Stimulated activated CD4-positive, alpha-beta T cell treated with anti-CD3 and anti-CD28 coated beads, Interleukin-4, amount 100 ng/mL, for 48 hours (primary cell): ENCODE measurements at places on chromosomes 1 and 21.

DNA sequence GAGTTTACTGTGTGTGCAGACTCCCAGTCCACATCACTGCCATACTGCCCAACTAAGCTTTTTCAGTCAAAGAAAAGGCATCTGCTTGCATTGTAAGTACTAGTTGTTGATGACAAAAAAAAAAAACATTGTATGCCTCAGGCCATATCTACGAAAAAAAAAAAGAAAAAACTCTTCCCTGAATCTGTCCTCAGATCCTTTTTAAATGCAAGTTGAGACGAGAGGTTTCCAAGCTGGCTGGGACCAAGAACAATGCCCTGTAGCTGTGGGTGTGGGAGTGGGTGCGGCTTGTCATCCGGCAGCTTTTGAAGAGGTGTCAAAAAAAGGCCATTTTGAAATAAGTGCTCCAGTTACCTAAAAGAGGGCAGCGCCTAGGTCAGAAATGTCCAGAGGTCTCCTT lies 29.2 kb upstream of the HHAT start:
- DNase-seq: no peak

DNA sequence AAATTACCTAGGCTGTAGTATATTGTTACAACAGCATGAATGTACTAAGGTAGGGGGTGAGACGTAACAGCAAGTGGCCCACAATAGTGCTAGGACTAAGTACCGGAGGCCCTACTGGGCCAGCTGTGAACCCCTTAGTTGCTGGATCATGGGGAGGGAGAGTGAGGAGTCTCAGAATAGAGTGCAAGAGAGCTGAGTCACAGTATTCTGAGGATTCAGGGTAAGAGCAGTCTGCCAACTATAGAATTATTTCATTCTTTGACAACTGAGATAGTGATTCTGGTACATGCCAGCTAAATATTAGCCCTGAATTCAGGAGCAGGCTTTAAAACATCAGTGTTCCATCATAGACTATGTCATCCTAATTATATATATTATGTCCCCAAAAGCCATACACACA lies 218.7 kb downstream of the TM2D1 start:
- no peak for DNase-seq

DNA sequence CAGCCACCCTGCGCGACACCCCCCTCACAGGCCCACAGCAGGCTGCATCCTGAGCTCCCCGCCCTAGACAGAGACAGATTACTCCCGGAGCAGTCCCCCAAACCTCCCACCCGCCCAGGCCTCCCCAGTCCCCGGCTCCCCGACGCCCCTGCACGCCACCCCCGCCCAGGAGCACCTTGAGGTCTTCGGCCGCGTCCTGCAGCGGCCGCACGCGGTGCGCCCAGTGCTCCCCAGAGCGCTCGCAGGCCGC lies 731 bp downstream of the TRIM11 start:
- DNase-seq: no peak

DNA sequence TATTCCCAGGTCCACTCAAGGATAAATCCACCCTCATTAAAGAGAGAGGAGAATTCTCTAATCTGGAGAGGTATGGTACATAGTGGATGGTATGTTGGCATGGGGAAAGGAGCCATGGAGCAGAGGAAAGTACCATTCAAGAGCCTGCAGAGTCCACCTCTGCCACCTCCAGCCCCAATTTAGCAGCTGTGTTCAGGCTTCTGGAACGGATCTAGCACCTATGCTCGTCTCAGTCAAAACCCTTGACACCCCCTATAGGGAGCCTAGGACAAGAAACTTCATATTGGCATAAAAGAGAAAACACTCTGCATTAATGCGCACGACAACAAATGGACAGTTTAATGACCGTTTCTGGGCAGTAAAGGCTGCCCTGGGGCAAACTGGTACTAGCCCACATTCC lies 161.1 kb upstream of the FAM78B start:
- no peak for DNase-seq

- DNase-seq: no peak
Observed at GRCh38 chr1:18183533-18183932, 75.9 kb downstream of the IGSF21 start.

DNA sequence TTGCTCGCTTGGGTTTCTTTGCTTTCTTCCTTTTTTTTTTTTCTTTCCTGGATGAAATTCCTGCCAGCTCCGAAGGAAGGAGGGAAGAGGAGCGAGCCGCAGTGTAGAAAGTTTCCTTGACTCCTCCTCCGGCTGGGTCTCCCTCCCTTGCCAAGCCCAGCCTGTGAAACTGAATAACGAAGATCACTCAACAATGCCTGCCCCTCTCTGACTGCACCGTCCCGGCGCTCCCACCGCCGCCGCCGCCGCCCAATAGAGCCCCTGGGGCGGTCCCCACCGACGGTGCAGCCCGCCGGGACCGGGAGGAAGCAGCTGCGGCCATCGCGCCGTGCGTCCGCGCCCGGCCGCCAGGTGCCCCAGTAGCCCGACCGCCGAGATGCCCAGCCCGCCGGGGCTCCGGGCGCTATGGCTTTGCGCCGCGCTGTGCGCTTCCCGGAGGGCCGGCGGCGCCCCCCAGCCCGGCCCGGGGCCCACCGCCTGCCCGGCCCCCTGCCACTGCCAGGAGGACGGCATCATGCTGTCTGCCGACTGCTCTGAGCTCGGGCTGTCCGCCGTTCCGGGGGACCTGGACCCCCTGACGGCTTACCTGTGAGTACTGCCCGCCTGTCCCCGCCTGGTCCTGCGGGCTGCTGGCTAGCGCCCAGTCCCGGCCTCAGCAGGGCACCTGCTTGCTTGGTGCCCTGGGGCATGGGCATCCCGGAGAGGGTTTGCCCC lies at the start of gene LGR6:
Gene LGR6, plus strand, starts transcription at position 186 of the 714 bp plus-strand sequence. Its CDS starts 191 bp downstream, at position 377.
- no peak for DNase-seq

- no peak for DNase-seq
Observed at GRCh38 chr1:21106709-21107108, 70.0 kb downstream of the EIF4G3 start.

GRCh38 chr1:245576323-245576722 lies 421.5 kb downstream of the KIF26B start:
- no peak for DNase-seq

DNA sequence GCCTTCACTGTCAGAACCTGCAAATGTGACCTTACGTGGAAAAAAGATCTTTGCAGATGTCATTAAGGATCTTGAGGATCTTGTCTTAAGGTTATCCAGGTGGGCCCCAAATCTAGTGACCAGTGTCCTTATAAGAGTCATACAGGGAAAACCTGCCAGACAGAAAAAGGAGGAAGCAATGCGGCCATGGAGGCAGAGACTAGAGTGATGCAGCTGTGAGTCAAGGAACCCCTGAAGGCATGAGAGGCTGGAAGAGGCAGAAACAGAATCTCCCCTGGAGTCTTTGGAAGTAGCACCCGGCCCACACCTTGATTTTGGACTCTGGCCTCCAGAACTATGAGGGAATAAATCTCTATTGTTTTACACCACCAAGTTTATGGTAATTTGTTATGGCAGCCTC lies 36.5 kb upstream of the DNASE2B start:
- DNase-seq: no peak

- DNase-seq: no peak
Observed at GRCh38 chr1:203166192-203166940, 9.3 kb downstream of the MYBPH start.

DNA sequence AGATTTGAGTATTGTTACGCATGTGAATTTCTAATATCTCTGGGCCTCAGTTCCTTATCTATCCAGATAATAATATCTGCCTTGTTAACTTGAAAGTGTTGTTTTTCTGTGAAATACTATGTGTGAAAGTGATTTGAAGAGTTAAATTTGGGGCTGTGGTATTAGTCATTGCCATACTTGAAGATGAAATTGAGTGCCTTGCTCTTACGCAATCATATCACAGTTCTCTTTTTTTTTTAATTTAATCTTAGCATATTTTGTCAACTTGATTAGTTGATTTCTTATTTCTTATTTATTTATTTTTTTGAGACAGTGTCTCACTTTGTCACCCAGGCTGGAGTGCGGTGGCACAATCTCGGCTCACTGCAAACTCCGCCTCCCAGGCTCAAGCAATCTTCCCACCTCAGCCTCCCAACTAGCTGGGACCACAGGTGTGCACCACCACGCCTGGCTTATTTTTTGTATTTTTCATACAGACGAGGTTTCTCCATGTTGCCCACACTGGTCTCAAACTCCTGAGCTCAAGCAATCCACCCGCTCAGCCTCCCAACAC lies 31.0 kb downstream of the AGO4 start:
- no peak for DNase-seq

GRCh38 chr1:23979881-23980727 lies at the start of gene SRSF10:
Gene SRSF10 (minus strand): TSS chr1:23980327. CDS start chr1:23980255, 72 bp downstream.
- peak; percentile 97 for DNase-seq

DNA sequence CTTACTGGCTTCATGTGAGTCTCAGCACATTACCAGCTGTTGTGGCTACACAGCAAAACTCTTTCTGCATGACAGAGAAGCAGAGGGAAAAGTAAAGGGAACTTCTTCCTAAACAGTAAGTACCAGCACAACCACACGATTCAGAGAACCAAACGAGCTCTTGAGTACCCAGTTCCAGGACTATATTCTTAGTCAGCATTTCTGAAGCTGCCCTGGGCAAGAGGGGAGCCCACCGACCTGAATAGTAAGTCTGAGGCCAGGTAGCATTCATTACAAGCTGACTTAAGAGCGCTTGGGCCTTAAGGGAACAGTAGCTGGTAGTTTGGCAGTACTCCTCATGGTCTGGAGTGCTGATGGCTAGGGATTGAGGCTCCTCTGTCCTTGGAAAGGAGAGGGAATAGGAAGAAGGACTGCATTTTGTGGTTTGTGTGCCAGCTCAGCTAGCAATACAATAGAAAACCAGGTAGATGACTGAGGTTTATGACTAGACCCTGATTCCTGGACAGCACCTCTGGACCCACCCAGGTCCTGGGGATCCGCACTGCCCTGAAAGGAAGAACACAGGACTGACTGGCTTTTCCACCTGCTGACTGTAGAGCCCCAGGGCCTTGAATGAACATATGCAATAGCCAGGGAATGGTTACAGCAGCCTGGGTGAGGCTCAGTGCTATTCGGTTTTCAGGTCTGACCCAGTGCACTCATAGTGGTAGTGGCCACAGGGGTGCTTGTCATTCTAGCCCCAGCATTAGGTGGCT lies 396.8 kb upstream of the PRMT6 start:
- no peak for DNase-seq

- DNase-seq: no peak
Observed at GRCh38 chr1:234559152-234559901, 50.7 kb downstream of the IRF2BP2 start.

- no peak for DNase-seq
Observed at GRCh38 chr1:164473544-164473943, 85.4 kb upstream of the PBX1 start.

DNA sequence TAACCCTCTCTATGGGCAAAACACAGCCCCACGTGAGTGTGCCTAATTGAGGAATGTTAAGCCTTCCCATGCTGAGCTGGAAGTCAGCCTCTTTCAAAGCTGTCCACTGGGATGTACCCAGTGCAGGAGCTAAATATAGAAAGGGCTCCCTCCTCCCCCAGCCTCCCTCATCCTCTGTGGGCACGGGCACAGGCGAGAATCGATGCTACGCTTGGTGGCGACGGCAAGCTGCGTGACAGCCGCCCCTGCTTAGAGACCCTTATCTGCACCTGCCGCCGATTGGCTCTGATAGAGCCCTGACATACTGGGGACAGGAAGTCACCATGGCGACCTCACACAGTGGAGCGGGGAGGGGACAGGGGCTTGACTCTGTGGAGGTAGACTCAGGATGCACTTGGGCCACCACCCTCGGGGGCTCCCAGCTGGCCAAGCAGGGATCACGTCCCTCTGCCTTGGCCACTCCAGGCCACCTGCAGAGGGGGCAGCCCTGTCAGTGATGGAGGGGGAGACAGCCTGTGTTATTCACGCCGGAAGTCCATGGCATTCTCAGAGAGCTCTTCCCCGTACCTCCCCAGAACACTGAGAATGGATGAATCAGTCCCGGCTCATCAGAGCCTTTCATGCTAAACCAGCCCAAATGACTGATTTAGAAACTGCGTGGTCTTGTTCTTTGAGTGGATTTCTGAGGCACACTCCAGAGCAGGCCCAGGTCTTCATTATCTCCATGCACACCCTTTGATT lies 84.8 kb downstream of the KCND3 start:
- peak; percentile 2 for DNase-seq

GRCh38 chr1:180854001-180854400 lies 58.7 kb upstream of the KIAA1614 start:
- no peak for DNase-seq

GRCh38 chr1:26789931-26790330 lies 2.2 kb downstream of the PIGV start:
- no peak for DNase-seq

DNA sequence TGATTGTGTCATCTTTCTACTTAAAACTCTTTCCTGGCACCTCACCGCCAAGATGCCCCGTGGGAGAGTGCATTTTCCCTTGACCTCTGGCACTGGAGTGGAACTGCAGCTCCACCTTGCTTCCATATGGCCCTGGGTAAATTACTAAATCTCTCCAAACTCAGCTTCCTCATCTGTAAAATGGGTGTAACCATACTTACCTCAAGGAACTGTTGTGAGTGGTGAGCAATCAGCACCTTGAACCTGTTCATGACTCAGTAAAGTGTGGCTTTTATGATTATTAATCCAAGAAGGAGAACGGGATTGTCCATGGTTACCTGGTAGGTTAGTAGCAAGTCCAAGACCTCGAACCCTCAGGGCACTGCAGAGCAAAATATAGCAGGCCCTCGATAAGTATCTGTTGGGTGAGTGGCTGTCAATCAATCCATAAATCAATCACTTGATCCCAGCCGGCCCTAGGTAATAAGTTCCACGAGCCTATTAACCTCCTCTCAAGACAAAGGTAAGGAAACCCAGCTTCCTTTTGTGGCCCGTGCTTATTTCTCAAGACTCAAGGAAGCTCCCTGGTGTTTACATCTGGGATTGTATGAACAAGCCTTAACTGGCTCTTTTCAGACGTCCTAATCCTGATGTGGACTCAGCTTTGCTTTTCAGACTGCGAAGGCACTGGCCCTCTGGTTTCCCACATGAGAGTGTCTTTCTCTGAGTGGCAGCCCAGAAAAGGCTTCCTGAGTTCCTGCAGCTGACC lies 114.0 kb upstream of the GJB5 start:
- no peak for DNase-seq

GRCh38 chr1:20339811-20340457 lies 49.3 kb downstream of the VWA5B1 start:
- no peak for DNase-seq

DNA sequence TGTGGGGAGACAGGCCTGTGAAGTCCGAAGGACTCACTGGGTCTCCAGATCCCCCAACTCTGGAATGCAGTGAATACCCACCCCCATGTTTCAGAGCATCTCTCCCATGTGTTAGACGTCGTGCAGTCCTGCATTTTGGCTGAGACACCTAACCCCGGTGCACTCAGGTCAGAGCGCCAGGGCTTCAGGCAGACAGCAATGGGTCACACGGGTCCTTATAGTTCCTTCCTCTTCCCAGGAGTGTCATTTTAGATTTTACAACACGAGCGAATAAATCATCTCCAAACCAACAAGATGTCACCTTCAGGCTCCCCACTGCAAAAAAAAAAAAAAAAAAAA lies 5.1 kb downstream of the PRRX1 start:
- no peak for DNase-seq
